LHCN-M2 (cell line): ENCODE measurements at places on chromosomes 16 and 17.

- no peak for DNase-seq
Measured at GRCh38 chr16:52725043-52725442, 178.1 kb upstream of the TOX3 start.

DNA sequence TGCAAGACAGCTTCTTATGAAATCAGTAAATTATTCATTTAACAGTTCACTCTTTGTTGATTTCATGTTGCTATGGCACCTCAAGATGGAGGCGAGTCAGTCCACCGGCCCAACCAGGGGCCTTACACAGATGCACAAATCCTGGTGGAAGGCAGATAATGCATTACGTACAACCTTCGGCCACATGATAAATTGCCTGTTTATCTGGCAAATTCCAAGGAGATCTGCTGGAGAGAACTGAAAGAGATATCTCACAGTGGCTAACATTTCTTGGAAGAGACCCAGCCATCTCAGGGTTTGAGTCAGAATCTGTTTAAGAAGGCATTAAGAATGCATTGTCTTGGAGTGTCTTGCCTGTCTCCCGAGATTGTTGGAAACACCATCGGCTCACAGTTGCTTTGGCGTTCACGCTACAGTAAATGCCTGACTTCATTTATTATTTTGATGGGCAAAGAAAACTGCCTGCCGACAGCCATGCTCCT is 225.6 kb downstream of the MSI2 start:
- peak; percentile 95 for DNase-seq

GRCh38 chr17:69997332-69997731 is 77.7 kb upstream of the KCNJ16 start:
- peak; percentile 80 for DNase-seq

DNA sequence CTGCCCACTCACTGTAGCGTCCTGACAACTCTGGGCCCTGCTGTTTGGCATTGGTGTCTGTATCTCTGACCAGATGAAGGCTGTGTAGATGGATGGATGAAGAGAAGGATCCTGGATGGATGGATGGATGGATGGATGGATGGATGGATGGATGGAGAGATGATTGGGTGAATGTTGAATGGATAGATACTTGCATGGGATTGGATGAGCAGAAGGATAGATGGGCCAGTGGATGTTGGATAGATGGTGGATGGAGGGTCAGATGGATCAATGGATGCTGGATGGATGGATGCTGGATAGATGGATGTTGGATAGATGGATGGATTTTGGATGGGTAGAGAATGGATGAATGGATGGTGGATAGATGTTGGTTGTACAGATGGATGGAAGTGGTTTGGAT is 179.6 kb upstream of the GSE1 start:
- DNase-seq, result no peak

GRCh38 chr17:63095459-63095858 is 129.4 kb downstream of the TANC2 start:
- DNase-seq, result no peak

DNA sequence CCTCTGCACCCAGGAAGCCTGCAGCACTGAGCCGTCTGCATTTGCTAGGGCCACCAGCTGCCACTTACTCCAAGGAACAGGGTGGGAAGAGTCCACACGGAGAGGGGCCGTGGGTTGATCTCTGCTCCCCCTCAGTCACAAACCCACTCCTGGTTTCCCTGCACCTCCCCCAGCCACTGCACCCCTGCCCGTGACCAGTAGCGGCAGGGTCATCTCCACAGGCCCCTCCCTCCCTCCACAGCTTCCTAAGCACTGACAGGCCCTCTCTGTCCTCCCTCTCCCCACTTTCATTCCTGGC is 75.2 kb downstream of the RBFOX3 start:
- DNase-seq, result no peak

DNA sequence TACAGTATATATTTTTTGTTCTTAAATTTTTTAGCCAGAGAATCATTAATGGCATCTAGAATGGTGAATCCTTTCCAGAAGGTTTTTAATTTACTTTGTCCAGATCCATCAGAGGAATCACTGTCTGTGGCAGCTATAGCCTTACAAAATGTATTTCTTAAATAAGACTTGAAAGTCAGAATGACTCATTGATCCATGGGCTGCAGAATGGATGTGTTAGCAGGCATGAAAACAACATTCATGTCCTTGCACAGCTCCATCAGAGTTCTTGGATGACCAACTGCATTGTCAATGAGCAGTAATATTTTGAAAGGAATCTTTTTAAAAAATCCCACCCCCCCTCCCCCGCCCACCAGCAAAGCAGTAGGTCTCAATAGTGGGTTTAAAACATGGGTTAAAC is 51.4 kb downstream of the CACNG1 start:
- DNase-seq, result peak; percentile 29

DNA sequence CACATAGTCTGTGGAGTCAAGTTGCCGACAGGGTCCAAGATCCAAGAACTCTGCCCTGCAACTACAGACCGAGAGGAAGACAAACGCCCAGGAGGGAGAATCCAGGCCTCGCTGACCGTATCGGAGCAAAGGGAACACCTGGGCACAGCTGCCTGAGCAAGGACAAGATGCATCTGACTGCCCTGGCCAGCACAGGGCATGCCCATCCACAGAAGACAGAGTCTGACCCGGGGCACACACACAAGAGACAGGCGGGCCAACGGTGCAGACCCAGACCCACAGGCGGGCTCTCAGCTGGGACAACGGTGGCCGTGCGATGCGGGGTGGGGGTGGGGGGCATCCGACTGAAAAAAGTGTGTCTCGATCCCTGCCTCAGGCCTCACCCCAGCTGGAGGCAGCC is 6.2 kb downstream of the RAB40B start:
- DNase-seq, result no peak

DNA sequence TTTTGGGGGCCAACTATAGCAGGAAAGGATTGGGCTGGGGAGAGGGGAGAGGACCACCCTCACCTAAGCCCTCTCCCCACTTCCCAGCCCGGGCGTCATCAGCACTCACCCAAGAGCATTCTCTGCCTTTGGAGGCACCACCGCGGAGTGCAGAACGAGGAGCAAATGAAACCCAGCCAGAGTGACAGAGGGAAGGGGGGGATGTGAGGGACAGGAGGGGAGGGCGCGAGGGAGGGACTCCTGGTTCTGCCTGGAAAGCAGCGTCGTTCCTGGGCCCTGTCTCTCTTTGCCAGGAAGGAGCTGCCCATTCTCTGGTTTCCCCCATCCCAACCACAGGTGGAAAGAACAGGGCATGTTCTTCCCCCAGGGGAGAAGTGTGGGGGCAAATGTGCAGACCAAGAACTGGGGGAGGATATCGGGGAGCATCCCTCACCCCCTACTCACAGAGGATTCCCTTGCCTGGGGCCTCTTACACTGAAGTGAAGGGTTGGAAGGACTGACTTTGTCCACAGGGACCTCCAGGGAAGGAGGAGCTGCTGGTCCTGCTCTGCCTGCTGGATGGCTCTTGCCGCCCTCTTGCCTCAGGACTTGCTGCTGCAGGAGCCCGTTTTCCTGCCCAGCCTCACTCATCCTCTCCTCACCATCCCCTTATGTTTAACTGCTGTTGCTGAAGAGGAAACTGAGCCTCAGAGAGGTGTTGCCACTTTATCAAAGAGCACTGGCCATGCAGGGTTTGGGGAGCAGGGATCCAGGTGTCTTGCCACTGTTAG is 3.5 kb upstream of the C17orf113 start:
- no peak for DNase-seq

DNA sequence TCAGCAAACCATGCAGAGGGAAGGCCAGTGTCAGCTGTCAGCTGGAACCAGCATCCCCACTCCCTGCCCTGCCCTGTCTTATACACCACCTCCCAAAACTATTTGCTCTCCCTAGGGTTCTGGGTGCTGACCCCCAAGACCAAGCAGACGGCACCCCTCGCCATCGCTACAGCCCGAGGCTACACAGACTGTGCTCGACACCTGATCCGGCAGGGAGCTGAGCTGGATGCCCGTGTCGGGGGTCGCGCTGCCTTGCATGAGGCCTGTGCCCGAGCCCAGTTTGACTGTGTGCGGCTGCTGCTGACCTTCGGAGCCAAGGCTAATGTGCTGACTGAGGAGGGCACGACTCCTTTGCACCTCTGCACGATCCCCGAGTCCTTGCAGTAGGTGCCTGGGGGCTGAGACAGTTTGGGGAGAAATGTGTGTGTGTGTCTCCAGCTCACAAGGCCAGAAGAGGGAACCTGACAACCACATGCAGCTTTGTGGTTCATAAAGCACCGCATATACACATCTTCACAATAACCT is 1.5 kb downstream of the ASB16 start:
- DNase-seq, result no peak
